Left ventricle myocardium inferior (tissue), 1 donor: ENCODE measurements at places on chromosomes 5 and 9. TPM values are rescaled to one million over a fixed set of nuclear protein-coding genes. Genes with fewer than 3 reads are reported as not detected.

DNA sequence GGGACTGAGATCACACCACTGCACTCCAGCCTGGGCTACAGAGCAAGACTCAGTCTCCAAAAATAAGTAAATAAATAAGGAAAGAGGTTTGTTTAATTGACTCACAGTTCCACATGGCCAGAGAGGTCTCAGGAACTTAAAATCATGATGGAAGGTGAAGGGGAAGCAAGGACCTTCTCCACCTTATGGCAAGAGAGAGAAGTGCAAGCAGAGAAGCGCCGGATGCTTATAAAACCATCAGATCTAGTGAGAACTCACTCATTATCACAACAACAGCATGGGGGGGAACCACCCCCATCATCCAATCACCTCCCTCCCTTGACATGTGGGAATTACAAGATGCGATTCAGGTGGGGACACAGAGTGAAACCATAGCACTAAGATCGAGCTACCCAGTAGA, 22.8 kb upstream of the RGMB start:
- no peak overlapping the region for H3K27ac ChIP-seq
- H3K4me3 ChIP-seq = no peak overlapping the region
- H3K36me3 ChIP-seq = no peaks in the 10 kb centered on the region
- no peaks in the 10 kb centered on the region for H3K27me3 ChIP-seq

DNA sequence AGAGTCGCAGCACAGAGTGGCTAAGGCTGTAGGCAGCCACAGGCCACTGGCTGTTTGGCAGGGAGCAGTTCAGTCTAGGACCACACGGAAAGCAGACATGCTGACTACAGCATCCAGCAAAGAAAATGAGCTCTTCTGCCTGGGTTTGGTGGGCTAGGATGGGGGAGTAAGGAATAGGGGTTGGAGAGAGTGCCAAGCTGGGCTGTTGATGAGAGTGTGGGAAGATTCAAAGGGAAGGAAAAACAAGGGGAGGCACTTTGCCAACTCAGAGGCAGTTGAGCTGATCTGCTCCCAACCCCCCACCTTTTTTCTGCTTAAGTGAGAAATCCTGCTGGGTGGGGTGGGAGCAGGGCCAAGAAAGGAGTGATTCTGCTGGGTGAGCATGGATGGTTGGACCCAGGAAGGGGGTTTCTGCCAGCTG, 35.9 kb downstream of the SVEP1 start:
- H3K4me1 ChIP-seq = peaks cover 29% of the 10 kb centered on the region
- no peaks in the 10 kb centered on the region for H3K27me3 ChIP-seq
- H3K4me3 ChIP-seq = no peak overlapping the region

- H3K27me3 ChIP-seq = no peaks in the 10 kb centered on the region
- no peak overlapping the region for H3K27ac ChIP-seq
- H3K4me1 ChIP-seq = peaks cover 28% of the 10 kb centered on the region
- no peak overlapping the region for H3K4me3 ChIP-seq
- DNase-seq = peak; percentile 13
- H3K36me3 ChIP-seq = peaks cover 46% of the 10 kb centered on the region
These were observed 12.5 kb downstream of the NINJ1 start for GRCh38 chr9:93121316-93122241.

DNA sequence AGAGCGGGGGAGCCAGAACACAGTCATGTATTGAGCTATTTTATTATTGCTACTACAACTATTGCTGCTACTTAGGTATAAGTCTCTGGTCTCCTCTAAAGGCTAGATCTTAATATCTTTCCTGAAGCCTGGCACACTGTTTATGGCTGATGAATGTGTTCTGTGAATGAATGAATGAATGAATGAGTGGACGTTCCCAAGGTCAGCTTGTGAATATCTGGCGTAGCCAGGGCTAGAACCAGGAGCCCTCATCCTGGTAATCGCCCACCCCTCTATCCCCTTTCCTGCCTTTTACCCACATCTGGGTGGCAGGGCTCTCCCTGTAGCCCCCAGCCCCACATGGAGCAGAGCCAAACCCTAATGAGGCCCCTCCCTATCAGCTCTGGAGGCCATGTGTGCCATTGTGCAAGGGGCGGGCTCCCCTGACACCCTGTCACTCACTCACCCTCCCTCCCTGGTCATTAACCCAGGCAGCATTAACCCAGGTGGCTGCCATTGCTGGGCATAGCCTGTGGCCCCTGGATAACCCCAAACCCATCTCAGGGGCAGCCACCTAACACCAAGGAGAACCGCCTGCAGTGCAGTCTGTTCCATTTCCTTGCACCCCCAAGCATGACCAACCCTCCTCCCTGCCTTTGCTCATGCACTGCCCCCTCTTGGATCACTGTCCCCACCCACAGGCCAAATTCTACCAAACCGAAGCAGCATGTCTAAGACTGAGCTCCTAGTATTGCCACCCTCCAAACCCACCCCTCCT, 2.0 kb upstream of the AKNA start:
- no peaks in the 10 kb centered on the region for H3K27me3 ChIP-seq
- no peak for DNase-seq
- H3K4me1 ChIP-seq = peaks cover 66% of the 10 kb centered on the region
- H3K27ac ChIP-seq = peak overlapping the region; percentile 42
- H3K4me3 ChIP-seq = no peak overlapping the region
- H3K36me3 ChIP-seq = no peaks in the 10 kb centered on the region

- no peaks in the 10 kb centered on the region for H3K27me3 ChIP-seq
- H3K4me3 ChIP-seq = no peak overlapping the region
- no peaks in the 10 kb centered on the region for H3K4me1 ChIP-seq
- no peak overlapping the region for H3K27ac ChIP-seq
These were observed 267.0 kb upstream of the NUDT12 start for GRCh38 chr5:103829585-103829984.

DNA sequence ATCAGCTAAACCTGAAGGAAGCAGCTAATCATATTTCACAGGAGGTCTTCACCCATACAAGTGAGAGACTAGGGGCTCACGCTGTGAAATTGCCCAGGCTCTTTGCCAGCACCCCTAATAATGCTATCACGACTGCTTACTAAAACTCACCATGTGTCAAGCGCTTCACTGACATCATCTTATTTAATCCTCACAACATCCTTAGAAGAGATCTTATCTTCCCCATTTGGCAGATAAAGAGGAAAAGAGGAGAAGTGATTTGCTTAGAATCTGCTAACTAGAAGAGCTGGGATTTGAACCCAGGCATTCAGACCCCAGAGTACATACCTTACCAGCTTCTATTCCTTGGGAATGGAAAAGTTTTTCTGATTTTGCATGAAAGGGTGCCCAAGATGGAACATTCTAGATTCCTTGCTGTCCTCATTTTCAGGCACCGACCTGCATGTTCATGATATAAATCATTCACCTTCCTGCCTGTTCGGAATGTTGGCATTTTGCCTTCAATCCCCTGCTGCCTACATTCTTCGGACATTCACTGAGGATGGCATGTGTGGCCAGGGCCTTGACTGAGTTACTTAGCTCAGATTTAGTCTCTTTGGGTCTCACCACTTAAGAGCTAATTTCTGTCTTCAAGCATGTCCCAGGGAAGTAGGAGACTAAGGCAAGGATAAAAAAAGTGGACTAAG, 88.1 kb downstream of the SH3TC2 start:
- H3K27ac ChIP-seq = no peak overlapping the region
- no peaks in the 10 kb centered on the region for H3K27me3 ChIP-seq
- H3K4me3 ChIP-seq = no peak overlapping the region
- DNase-seq = no peak
- no peaks in the 10 kb centered on the region for H3K36me3 ChIP-seq

DNA sequence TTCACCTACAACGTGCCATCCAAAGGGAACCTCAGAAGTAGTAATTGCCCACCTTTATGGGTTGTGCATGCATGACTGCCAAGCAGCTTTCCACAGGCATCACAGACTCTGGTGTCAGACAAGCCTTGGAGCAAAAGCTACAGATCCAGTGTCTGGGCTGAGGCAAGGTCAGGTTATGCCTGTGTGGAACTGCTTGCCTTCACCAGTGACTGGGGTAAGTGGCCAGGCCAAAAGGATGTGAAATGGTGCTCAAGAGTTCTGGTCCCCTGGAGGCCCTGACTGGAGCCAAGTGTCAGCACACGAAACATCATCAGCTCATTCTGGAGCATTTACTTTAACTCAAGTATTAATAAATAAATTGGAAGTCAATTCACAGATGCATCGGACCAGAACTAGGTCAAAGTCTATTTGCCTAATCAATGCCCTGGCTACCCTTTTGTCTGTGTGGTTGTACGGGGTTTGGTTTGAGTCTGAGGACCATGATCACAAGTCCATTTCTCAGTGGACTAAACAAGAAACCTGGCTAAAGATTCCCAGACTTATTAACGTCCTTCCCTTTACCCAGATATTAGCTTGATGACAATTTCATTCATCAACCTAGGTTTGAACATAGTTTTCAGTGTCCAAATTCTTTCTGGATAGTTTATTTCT, 41.5 kb upstream of the ZBED3 start:
- H3K4me3 ChIP-seq = no peak overlapping the region
- DNase-seq = no peak
- peaks cover 8% of the 10 kb centered on the region for H3K4me1 ChIP-seq

DNA sequence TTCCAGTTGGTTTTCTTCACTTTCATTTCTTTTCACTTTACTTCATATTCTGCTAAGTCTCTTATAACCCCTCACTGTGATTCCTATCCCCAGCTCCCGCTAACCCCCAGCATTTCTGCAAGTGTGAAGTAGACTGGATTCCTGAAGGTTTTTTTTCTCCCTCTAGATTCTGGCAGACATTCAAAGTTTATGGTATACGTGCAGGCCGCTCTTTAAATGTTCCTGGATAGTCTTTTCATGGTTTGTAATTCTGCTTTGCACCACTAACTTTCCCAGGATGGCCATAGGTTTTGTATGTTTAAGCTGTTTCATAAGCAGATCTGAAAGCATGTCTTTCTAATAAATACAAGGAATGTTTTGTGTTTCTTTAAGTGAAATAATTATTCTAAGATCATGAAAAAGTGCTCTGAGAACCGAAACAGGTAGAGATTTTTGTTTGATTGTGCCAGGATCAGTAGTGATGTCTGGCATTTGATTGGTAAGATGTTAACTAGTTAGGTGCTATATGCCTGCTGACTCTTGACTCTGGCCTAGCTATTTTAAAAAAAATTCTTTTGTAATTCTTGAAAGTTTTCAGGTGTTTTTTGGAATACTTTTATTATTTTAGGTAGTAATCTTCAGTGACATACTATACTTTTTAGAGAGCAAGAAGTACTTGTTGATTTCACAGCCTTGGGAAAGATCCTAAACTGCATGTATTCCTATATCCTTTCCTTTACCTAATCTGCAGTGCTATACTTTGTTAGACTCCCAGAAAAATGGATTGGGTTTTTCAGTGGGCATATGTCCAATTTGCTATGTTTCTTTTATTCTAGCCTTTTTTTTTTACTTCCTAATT, 29.7 kb downstream of the CNOT6 start:
- H3K36me3 ChIP-seq = no peaks in the 10 kb centered on the region
- DNase-seq = no peak
- H3K4me3 ChIP-seq = no peak overlapping the region
- peaks cover 40% of the 10 kb centered on the region for H3K4me1 ChIP-seq

DNA sequence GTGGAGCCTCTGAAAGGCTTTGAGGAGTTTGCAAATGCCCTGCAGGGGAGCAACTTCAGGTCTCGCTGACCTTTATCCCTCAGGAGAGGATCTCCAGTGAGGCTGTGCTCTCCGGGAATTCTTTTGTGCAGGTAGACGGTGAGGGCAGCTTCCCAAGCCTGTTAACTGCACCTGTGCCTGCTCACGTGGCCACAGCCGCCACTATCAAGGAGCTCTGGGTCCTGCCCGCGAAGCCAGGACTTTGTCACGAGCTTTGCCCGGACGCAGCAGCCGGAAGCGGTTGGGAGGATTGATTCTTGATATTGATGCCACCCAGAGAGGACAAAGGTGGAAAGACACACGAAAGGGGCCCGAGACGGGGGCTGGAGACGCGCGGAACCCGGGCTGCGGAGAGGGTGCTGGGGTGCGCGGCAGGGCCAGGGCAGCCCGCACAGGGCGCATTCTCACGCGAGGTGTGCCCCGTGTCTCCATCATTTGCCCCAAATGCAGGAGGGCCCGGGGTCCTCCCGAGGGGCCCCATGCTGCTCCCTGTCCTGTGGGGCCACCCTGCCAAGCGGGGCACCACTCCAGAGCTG, 18.2 kb downstream of the SLC9A3 start:
- H3K36me3 ChIP-seq = no peaks in the 10 kb centered on the region
- H3K4me3 ChIP-seq = no peak overlapping the region
- no peak for DNase-seq

- H3K27ac ChIP-seq = peak overlapping the region; percentile 46
- DNase-seq = no peak
- peaks cover 17% of the 10 kb centered on the region for H3K4me1 ChIP-seq
- H3K4me3 ChIP-seq = no peak overlapping the region
- no peaks in the 10 kb centered on the region for H3K36me3 ChIP-seq
These were observed 37.9 kb upstream of the DPYSL3 start for GRCh38 chr5:147547730-147548129.

IDNK gene
- 3.5 TPM for total RNA-seq

PCDHA9 gene
- not detected for total RNA-seq

TRPM3 gene
- total RNA-seq = 0.22 TPM
